ENCODE measurements at places on chromosomes 2 and 18. TPM values are rescaled to one million over a fixed set of nuclear protein-coding genes. Genes with fewer than 3 reads are reported as not detected.
A peak's percentile ranks its signal among the peaks of the same experiment; 100 is the strongest.

DNA sequence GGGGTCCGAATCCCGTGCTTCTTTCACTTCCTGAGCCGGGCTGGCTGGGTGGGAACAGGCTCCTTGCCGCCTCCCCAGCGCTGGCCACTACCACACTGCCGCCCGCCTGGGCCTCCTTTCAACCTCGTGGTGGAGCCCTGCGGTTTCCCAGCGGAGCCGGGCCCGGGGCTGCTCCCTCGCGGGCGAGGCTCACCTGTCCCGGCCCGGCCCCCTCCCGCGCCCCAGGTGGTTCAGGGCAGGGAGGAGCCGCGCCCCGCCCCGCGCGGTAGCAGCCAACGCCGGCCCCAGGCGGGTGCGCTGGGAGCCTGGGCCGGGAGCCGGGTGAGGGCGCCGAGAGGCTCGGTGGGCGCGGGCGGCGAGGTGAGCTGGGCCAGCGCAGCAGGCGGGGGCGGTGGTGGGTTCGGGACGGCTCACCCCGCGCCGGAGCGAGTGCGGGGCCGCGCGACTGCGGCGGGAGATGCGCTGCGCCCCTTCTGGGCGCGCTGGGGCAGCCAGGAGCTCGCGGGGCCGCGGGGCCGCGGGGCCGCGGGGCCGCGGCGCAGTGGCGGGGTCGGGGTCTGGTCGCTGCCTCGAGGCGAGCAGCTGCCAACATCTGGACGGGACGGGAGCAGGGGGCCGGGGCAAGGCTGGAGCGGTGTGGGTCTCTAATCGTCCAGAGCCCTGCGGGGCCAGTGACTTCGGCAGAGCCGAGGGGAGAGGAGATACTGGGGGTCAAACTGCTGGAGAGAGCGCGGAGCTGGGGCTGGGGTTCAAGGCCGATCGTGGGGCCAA is at the start of gene LYPD6B:
LYPD6B (plus strand) TSS at position 258 of the 771 bp plus-strand sequence. CDS start 92,250 bp downstream, outside the sequence.
- H3K4me1 ChIP-seq, result no peaks in the 10 kb centered on the region
- H3K27ac ChIP-seq, result peak within 1 kb of the TSS; percentile 19
- no peaks in the 10 kb centered on the region for H3K36me3 ChIP-seq
- peak; percentile 69 for DNase-seq
- peak within 1 kb of the TSS; percentile 39 for H3K4me3 ChIP-seq

- H3K36me3 ChIP-seq, result no peaks in the 10 kb centered on the region
- H3K27me3 ChIP-seq, result no peaks in the 10 kb centered on the region
- H3K4me3 ChIP-seq, result no peak overlapping the region
- DNase-seq, result no peak
Measured at GRCh38 chr2:3178578-3179031, 199.0 kb downstream of the EIPR1 start.

DNA sequence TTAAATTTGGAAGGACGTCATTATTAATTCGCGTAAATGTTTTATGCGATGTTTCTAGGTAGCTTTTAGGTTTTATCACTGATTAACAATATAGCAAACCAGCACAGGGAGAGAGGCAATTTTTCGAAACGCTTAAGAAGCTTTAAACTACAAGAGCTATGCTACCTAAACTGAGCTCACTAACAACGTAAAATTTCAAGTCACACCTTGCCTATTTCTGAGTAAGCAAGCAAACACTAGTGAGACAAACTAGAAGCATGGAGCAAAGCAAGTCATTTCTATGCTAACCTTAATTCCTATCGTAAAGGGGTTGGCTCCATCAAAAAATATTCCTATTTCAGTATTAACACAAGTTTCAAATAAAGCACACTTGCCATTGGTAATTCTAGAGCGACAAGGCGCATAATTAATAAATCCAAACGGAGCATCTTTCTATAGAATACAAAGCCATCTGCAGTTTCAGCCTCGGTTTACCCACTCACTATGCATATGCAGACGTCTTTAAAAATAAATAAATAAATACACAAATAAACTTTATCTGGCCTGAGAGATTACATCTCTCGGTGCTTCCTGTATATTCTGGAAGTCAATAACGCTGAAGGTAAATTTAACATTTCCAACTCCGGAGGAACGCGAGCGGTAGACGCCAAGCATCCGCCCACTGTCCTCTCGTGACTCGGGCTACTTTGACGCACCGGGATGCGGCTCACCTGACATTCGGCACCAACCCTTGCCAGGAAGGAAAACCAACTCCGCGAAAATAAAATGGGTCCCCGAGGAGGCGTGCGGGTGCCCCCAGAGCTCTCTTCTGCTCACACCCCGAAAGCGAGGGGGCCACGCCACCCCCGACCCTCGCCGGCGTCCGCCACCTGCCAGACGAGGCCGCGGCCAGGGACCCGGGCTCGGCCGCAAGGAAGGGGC is 947 bp downstream of the ITSN2 start:
- H3K36me3 ChIP-seq, result no peaks in the 10 kb centered on the region
- H3K27me3 ChIP-seq, result no peaks in the 10 kb centered on the region
- peak overlapping the region; percentile 88 for H3K4me3 ChIP-seq
- H3K27ac ChIP-seq, result peak overlapping the region; percentile 99

DNA sequence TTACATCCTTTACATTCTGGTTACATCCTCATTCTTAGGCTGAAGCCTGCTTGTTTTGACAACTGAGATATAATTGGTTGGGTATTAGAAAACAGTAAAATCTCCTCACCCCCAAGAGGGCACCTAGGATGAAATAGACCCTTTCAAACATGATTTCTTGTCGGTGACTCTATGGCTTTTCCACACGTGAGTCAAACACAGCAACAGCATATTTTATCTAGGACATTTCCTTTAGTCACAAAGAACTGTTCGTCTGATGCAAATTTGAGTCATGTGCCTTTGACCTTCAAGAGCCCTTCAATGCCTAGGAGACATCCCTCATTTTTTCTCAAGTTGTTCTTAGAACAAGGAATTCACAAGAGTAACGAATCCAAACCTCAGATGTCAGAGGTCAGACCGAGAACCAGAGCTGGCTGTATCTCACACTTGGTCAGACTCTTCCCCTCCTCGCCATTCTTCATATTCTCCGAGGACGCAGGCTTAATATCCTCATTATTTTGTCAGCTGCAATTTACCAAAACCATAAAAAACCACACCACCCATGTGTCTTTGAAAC is 60.5 kb upstream of the ALKAL2 start:
- no peaks in the 10 kb centered on the region for H3K27me3 ChIP-seq
- H3K36me3 ChIP-seq, result no peaks in the 10 kb centered on the region
- H3K4me3 ChIP-seq, result no peak overlapping the region
- H3K4me1 ChIP-seq, result no peaks in the 10 kb centered on the region

- no peak for DNase-seq
- H3K4me3 ChIP-seq, result no peak overlapping the region
- H3K27ac ChIP-seq, result no peak overlapping the region
- H3K36me3 ChIP-seq, result no peaks in the 10 kb centered on the region
- no peaks in the 10 kb centered on the region for H3K4me1 ChIP-seq
- H3K27me3 ChIP-seq, result no peaks in the 10 kb centered on the region
Measured at GRCh38 chr2:232629129-232629475, 4.3 kb upstream of the EFHD1 start.

- no peak for DNase-seq
- no peak within 1 kb of the TSS for H3K27ac ChIP-seq
- peaks cover 7% of the 10 kb centered on the region for H3K27me3 ChIP-seq
- H3K36me3 ChIP-seq, result no peaks in the 10 kb centered on the region
- no peaks in the 10 kb centered on the region for H3K4me1 ChIP-seq
Measured at GRCh38 chr18:5197032-5197434, at the start of gene AKAIN1. Gene AKAIN1 (minus strand): TSS chr18:5197257. CDS start chr18:5197053, 204 bp downstream.

DNA sequence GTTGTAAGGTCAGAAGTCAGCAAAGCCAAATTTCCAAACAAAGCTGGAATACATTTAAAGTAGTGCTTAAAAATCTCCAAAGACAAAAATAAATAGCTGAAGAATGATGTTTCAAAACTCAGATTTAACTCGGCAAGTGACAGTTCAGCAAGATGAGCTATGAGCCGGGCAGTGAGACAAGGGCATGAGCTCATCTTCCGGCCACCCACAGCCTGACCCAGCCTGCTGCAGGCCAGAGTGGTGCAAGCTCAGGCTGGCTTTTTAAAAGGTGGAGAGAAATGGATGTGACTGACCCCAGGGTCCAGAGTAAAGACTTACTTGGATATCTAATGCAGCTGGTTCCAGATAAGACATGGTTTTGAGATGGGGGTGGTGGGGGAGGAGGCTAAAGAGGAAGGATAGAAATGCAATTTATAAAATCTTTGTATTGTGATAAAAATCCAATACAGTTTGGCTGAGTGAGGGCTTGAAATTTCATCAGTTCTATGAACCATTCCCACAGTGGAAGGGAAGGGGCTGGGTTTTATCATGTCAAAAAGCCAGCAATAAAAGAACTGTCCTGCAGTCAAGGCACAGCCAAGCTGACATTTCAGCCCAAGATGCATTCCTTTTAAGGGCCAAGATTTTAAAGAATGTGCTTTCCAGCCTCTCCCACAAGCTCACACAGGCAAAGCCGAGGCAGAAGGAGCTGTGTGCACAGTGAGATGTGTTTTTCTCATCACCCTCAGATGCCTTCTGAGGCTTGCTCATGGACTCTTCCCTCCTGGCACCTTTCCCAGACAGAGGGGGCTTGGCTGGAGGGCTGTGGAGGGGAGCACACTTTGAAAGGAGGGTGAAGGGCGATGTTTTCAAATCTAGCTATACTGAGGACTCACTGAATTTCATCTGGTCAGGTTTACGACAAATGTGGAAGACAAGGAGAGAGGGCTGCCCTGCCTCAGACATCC is 97.9 kb upstream of the KLHL29 start:
- H3K27ac ChIP-seq, result peak overlapping the region; percentile 53
- no peak overlapping the region for H3K4me3 ChIP-seq
- H3K4me1 ChIP-seq, result no peaks in the 10 kb centered on the region
- DNase-seq, result peak; percentile 43

- no peaks in the 10 kb centered on the region for H3K27me3 ChIP-seq
- H3K27ac ChIP-seq, result no peak overlapping the region
- no peak overlapping the region for H3K4me3 ChIP-seq
- no peaks in the 10 kb centered on the region for H3K4me1 ChIP-seq
- H3K36me3 ChIP-seq, result no peaks in the 10 kb centered on the region
Measured at GRCh38 chr2:150689590-150689989, 202.1 kb upstream of the RND3 start.

GRCh38 chr2:43007901-43008300 is 215.5 kb upstream of the HAAO start:
- H3K27me3 ChIP-seq, result no peaks in the 10 kb centered on the region
- no peaks in the 10 kb centered on the region for H3K4me1 ChIP-seq
- H3K36me3 ChIP-seq, result no peaks in the 10 kb centered on the region
- no peak overlapping the region for H3K27ac ChIP-seq

GRCh38 chr2:190343089-190343535 is 277 bp upstream of the INPP1 start:
- H3K27ac ChIP-seq, result peak overlapping the region; percentile 89
- DNase-seq, result no peak
- H3K4me1 ChIP-seq, result no peaks in the 10 kb centered on the region
- H3K4me3 ChIP-seq, result peak overlapping the region; percentile 66
- H3K27me3 ChIP-seq, result no peaks in the 10 kb centered on the region
- H3K36me3 ChIP-seq, result no peaks in the 10 kb centered on the region

- no peak overlapping the region for H3K27ac ChIP-seq
- no peaks in the 10 kb centered on the region for H3K27me3 ChIP-seq
- H3K4me1 ChIP-seq, result no peaks in the 10 kb centered on the region
- DNase-seq, result no peak
- H3K36me3 ChIP-seq, result no peaks in the 10 kb centered on the region
- no peak overlapping the region for H3K4me3 ChIP-seq
Measured at GRCh38 chr2:10781746-10782145, 30.8 kb downstream of the PDIA6 start.

- peaks cover 5% of the 10 kb centered on the region for H3K4me1 ChIP-seq
- H3K4me3 ChIP-seq, result no peak overlapping the region
- peak overlapping the region; percentile 25 for H3K27ac ChIP-seq
Measured at GRCh38 chr2:112032689-112033465, 22.2 kb upstream of the TMEM87B start.

GRCh38 chr2:1694371-1695271 is 49.7 kb downstream of the PXDN start:
- H3K36me3 ChIP-seq, result no peaks in the 10 kb centered on the region
- H3K27me3 ChIP-seq, result no peaks in the 10 kb centered on the region
- H3K4me1 ChIP-seq, result no peaks in the 10 kb centered on the region
- H3K27ac ChIP-seq, result no peak overlapping the region

The GALNT14 gene
- total RNA-seq, result 0.59 TPM

The MOGAT1 gene
- not detected for total RNA-seq

The MTCL1 gene
- 73.1 TPM for total RNA-seq

The FOXD4L1 gene
- not detected for total RNA-seq

The PROM2 gene
- total RNA-seq, result 80.1 TPM

The KRCC1 gene
- 18.7 TPM for total RNA-seq

The RGPD8 gene
- total RNA-seq, result 14.3 TPM
